ENCODE measurements at places on chromosomes 12 and 14.

DNA sequence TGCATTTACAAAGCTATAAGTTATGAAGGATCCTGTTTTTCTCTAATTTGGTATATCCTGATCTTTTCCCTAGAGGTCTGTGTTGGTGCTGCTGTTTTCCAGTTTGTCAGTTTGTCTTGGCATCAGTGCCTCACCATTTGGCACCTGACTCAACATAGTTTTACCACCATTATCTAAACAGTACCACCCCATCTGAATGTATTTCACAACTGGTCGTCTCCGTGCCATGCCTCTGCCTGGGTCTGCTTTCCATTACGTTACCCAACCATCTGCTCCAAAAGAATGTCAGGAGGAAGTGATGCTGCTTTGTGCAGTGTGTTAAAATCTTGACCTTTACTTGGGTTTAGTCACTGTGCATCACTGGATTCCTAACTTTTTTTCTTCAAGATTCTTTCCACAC, 129.3 kb upstream of the RASSF8 start:
- peak; percentile 31 for DNase-seq

DNA sequence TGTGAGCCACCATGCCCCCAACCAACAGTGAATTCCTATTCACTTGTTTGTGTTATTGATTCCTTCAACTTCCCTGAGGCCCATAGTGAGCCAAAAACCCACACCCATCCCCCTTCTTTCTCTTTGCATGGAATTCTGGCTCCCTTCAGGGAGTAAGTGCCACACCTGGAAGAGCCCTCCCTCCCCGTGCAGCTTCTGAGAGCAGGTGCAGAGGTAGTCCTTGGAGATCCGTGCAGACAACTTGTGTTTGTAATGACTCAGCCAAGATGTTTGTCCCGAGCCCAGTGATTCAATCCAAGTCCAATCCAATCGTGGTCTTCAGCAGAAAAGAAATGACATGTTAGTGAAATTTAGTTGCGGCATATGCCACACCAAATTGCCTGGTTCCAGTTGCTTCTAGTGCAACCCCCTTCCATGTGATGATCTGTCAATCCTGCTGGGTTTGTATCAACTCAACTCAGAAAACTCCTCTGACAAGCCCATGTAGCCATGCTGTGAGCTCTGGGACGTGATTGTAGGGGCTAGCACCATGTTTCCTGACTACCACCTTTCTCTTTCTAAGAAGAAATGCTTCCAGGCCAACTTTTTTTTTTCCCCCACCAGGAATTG, 27.5 kb downstream of the GPRC5A start:
- no peak for DNase-seq

DNA sequence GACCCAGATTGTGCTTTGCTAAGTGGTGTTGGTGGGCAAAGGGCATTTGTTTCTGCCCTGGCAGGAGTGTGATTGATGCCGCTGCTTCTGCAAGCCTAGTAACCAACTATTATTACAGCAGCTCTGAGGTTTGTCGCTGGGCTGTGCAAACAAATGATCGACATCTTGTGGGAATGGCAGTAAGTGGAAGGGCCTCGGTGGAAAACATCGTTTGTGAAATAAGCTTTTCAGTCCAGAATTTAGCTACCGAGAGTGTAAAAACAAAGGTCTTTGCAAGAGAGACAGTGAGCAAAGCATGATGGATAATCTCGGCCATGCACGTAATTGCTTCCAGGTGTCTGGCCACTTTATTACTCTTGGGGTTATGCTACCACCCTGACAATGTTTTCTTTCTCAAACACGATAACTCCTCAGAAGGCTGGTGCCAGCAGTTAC, 397.7 kb upstream of the PRICKLE1 start:
- no peak for DNase-seq

- DNase-seq = no peak
These were observed 96.6 kb downstream of the CDK17 start for GRCh38 chr12:96303653-96304052.

DNA sequence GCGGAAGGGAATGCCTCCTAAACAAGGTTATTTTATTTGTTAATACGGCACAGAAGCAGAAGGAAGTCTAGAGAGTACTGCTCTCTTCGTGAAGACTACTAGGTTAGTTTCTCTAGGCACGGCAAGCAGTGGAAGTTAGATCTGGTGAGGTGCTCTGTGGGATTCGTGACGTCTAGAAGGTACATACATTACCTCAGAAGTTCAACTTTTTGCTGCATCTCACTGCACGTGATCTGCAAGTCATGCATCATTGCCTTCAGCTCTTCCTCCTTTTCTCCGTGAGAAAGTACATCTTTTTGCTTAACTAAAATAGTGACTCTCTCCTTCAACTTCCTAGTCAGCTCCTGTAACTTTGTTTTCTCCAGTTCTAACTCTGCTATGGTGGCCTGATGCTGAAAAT, 74.7 kb downstream of the NIN start:
- no peak for DNase-seq

DNA sequence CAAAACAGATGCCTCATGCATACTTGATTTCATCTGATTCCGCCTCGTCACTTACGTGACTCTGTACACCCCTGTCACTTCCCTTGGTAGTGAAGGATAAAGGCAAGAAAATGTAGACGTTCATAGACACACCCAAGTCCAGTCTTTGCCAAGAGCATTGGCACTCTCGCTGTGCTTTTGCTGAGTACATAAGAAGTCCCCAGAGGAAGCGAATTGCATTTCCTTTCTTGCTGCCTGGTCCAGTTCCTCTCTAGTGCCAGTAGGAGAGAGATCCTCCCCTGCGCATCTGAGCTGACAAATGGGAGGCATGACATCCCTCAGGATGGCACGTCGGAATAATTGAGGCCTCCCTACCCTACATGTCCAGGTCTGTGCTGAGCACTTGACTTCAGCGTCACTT, 21.3 kb upstream of the RIN3 start:
- DNase-seq = no peak

GRCh38 chr12:57604454-57604991, at the start of gene DTX3:
Gene DTX3 (plus strand): TSS chr12:57604824. CDS start chr12:57606518, 1,694 bp downstream.
- peak; percentile 18 for DNase-seq

GRCh38 chr14:36069535-36069900, 107.0 kb downstream of the PTCSC3 start:
- peak; percentile 52 for DNase-seq

- DNase-seq = no peak
These were observed 98.6 kb downstream of the NT5DC3 start for GRCh38 chr12:103742349-103742932.

GRCh38 chr14:84375235-84375634, 1154.7 kb upstream of the FLRT2 start:
- DNase-seq = peak; percentile 15

GRCh38 chr12:29879606-29880308, 96.0 kb upstream of the TMTC1 start:
- DNase-seq = no peak

- no peak for DNase-seq
These were observed 7.4 kb downstream of the WNT1 start for GRCh38 chr12:48985475-48985897.

DNA sequence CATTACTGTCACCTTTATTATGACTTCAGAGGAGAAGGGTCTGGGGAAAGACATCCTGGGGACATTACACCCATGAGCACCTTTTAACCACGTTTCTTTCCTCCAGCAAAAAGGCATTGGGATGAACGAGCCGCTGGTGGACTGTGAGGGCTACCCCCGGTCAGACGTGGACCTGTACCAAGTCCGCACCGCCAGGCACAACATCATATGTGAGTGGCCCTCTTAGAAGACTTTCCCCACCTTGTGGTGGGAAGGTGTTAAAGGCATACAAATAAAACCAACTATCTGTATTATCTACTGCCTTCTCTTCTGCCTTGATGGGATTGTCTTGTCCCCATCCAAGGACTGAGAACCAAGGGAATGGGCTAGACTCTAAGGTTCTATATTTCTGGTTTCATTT, 6.0 kb downstream of the PSMD9 start:
- no peak for DNase-seq

DNA sequence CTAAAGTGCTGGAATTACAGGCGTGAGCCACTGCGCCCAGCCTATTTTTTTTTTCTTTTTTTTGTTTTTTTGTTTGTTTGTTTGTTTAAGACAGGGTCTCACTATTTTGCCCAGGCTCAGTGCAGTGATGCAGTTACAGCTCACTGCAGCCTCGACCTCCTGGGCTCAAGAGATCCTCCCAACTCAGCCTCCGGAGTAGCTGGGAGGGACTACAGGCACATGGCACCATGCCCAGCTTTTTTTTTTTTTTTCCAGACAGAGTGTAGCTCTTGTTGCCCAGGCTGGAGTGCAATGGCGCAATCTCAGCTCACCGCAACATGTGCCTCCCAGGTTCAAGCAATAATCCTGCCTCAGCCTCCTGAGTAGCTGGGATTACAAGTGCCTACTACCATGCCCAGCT, 5.8 kb upstream of the ITFG2 start:
- DNase-seq = no peak

GRCh38 chr14:24340606-24341005, 815 bp upstream of the RIPK3 start:
- DNase-seq = no peak

- DNase-seq = no peak
These were observed 79.2 kb upstream of the BTG1 start for GRCh38 chr12:92224685-92225331.

DNA sequence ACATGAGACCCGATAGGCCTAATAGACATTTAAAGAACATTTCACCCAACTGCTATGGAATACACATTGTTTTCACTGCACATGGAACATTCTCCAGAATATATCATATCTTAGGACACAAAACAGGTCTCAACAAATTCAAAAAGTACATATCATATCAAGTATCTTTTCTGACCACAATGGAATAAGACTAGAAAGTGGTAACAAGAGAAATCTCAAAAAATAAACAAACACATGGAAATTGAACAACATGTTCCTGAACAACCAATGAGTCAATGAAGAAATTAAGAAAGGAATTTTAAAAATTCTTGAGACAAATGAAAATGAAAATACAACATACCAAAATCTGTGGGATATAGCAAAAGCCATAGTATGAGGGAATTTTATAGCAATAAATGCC, 208.1 kb downstream of the PTPRO start:
- DNase-seq = no peak

Measured in COLO829 (cell line).